Activated CD4-positive, alpha-beta T cell treated with anti-CD3 and anti-CD28 coated beads, Interleukin-2, amount 50 U/mL, for 4 hours (primary cell): ENCODE measurements at places on chromosomes 16 and 17.

DNA sequence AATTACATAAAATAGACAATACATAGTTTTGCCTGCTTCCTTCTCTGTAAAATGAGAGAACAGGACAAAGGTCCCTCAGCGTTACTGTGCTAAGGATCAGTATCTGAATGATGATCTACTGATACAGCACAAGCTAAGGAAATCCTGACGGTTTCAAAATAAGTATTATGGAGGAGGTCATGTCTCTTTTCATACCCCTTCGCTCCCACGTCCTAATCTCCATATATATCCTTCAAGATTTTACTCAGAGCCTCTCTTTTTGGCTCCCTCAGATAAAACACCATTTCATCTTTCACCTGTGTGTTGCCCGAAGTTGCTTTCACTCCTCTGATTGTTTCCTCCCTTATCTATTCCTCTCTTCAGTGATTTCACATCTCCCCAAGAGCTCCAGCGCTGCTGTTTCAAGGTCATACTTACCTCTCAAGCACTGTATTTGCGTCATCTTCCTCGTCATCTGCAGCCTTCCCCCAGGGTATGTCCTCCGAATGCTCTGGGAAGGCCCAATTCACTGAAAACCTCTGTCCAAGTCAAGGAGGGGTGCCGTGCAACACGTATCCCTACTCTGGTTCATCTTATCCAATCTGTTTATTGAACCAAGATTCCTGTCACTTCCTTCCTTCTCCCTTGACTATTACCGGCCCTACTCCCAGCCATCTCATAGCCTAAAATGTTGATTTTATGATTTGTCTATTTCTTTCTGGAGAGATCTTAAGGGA, 1.2 kb upstream of the BLTP2 start:
- no peak for DNase-seq

DNA sequence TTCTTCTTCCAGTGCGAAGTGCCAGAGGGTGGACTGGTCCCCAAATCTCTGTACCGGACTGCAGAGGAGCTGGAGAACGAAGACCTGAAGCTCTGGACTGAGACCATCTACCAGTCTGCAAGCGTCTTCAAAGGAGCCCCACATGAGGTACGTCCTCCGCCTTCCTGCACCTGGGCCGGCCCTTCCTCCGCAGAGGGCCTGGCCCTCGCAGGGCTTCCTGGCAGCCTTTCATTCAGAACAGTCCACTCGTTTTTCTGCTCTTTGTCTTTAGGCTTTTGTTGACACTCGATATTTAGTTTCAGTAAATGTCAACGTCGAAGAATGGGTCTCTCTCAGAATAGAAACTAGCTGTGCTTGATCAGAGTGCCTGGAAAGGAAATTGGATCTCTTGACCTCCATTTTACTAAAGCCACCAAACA, 68.6 kb downstream of the SEC14L1 start:
- no peak for DNase-seq

GRCh38 chr17:55527540-55528118, 16.4 kb upstream of the SMIM36 start:
- no peak for DNase-seq

GRCh38 chr16:64925166-64925565, 196.7 kb downstream of the CDH11 start:
- no peak for DNase-seq

DNA sequence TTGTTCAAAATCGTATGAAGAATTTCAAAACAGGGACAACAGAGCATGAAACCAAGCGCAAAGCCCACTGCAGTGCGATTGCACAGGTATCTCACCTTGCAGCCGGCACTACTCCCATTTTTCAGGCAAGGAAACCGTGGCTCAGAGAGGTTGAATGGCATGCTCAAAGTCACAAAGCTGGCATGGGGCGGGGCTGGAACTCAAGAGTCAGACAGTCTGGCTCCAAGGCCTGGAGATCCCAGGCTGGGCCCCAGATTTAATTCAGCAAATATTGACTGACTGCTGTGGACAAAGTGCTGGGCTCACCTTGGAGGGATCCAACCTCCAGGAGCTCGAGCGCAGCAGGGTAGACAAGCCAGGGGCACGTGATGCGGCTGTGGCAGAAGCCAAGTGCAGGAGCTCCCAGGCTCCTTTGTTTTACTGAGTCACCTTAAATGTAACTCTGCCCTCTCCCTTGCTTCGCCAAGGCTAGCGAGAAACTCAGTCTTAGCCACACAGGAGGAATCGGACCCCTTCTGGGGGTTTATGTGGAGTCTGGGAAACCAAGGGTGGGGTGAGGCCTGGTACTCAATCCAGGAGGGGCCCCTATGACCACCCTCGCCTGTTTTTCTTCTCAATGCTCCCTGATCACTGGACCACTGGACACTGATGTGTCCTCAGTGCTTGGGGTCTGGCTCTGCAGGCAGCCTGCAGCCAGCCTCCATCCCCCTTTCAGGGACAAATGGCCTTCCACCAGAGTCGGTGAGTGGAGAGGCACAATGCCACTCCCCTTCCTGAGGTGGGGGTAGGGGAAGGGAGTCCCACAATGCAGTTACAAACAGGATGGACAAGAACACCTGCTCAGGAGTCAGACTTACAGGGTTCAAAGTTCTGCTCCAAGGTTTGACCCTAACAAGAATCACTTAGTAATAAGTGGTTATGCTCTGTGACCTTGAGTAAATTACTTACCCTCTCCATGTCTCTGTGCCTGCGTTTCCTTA, 3.9 kb upstream of the SPATA20 start:
- no peak for DNase-seq

- no peak for DNase-seq
These were observed 3.3 kb upstream of the PSMD12 start for GRCh38 chr17:67369676-67370075.

DNA sequence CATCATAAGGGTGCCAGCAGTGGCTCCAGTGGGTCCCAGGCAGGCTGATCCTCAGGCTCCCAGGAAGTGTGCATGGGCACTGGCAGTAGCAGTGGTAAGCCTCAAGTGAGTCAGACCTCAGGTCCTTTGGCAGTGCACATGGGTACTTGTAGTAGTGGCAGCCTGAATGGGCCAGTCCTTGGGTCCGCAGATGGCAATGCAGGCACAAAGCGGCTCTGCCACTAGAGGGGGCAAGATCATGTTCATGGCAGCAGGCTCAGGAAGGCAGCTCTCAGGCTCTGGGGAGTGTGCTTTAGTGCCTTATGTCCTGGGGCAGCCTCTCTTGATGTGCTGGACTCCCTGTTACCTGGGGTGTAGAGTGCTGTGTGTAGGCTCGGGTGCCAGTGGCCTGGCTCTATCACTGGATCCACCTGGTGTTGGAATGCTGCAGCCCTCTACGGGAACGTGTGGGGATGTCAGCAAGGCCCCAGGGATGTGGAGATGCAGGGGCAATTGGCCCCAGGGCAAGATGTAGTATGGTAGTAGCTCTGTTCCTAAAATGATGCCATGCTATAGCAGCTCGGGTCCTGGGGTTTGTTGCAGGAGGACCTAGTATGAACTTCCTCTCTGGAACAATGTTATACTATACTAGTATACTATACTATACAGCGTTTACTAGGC, 11.0 kb downstream of the ACSM3 start:
- DNase-seq = peak; percentile 50

DNA sequence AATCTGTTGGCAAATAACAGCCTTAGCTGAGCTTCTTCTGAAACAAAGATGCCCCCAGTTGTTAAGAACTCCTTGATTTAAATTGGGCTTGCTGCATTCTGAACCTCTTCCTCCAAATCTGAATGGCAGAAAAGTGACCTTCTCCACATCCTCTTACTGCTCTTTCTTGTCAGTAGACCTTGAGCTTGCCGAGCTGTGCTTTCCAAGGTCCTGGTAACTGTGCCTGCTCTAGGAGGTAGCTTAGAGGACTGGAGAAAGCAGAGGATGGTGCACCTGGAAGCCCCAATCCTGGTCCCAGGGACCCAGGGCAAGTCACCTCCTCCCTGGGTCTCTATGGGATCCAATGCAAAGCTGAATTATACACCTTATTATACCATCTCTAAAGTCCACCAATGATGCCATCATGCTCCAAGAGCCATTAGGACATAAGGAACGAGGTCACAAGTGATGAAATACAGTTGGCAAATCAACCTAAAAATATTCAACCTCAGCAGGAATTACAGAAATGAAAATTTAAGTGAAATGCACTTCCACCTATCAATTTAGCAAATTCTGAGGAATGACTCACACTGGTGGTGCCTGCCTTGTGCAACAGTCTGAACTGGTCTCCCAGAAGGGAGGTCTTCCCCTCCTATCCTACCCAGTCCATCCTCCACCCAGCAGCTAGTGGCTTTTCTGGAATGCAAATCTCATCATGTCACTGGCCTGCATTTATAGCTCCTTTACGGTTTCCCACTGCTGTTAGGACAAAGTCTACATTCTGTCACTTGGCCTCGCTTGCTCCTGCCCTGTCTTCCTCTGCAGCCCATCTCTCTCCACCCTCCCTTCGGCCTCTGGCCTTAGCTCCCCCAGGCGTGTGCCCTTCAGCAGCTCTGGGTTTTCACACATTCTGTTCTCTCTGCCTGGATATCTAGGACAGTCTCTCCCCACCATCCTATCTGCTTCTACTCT, 36.6 kb downstream of the TOM1L2 start:
- DNase-seq = no peak

DNA sequence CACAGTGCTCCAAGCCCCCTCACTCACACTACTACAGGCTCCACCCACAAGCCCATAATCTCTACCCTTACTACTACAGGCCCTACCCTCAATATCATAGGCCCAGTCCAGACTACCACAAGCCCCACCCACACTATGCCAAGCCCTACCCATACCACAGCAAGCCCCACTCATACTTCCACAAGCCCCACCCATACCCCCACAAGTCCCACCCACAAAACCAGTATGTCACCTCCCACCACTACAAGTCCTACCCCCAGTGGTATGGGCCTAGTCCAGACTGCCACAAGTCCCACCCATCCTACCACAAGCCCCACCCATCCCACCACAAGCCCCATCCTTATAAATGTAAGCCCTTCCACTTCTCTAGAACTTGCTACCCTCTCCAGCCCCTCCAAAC, 13.8 kb downstream of the RIPOR1 start:
- peak; percentile 61 for DNase-seq

GRCh38 chr16:13902677-13903076, 17.3 kb upstream of the ERCC4 start:
- no peak for DNase-seq

DNA sequence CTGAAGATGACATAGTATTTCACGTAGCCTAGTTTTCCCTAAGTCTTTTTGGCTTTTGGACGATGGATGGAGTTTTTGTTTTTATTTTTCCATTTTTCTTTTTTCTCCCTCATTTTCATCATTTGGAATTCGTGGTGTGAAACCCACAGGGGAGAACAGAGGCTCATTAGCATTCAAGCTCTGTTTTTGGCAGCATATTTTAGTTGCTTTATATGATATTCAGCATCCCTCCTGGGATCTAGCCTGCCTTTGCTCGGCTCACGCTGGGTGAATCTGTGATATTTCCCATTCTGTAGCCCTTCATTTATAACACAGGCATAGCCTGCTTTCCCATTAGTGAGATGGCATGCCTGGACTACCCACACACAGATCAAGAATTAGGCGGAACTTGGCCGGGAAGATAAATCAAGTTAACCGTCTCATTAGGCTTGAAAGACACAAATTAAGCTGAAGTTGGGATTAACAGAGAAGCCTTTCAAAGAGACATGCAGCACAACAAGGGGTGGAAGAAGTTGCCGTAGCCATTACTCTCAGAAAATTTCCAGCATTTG, 20.1 kb upstream of the CLEC19A start:
- no peak for DNase-seq
